DMS 273 treated with DMSO at 0.1 percent for 48 hours (cell line): ENCODE measurements at places on chromosomes 5 and 9.

- DNase-seq: no peak
These were observed 3.3 kb downstream of the ACSL6 start for GRCh38 chr5:132008163-132008473.

DNA sequence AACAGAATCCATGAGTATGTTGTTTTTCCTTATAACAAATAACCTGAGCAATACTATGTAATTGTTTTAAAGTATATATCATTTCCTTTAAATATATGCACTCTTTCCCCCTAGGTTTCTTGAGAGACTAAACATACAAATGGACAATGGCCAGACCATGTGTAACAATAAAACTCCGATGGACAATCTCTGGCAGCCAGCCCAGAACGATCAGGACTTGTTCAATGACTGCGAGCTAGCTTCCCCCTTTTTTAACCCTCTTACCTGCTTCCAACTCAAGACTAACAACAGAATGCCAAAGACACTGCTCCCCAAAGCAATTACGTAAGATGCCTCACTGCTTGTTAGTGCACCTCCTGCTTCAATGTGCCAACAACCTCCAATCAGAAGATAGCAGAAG lies 94.9 kb downstream of the HTR4 start:
- DNase-seq: no peak

DNA sequence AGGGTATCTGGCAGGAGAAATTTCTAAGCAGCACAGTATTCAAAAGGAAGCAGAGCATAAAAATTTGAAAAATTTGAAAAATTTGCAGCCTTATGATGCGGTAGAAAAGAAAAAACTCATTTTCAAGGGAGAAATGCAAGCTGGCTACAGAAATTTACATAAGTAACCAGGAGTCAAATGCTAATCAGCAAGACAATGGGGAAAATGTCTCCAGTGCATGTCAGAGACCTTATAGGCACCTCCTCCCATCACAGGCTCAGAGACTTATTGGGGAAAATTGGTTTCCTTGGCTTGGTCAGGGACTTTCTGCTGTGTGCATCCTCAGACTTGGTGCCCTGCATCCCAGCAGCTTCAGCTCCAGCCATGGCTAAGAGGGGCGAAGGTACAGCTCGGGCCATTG lies 35.8 kb downstream of the IZUMO3 start:
- DNase-seq: no peak

GRCh38 chr9:98539954-98540353 lies 168.8 kb downstream of the GABBR2 start:
- no peak for DNase-seq

DNA sequence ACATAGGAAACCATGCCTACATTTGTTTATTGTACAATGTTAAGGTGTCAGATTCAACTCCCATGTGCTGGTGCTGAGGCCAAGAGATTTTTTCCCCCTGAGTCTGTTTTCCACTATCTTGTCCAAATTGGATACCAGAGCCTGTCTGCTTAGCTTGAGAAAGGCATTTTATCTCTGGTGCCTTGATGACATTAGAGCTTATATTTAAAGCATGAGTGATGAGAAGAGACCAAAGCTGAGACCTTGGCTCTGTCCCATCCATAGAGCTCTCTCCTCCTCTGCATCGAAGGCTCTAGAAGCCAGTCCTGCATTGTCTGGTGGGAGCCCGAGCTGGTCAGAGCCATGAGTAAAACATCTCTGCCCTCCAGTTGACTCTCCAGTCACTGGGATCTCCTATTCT lies 10.4 kb upstream of the PPP2CA start:
- no peak for DNase-seq

GRCh38 chr9:21295992-21296391 lies 9.1 kb downstream of the IFNA5 start:
- no peak for DNase-seq

- no peak for DNase-seq
These were observed 37.8 kb downstream of the EPB41L4B start for GRCh38 chr9:109283012-109283411.

- DNase-seq: no peak
These were observed 128.7 kb downstream of the C5orf15 start for GRCh38 chr5:133839721-133840120.

GRCh38 chr9:7560669-7561305 lies 238.8 kb downstream of the DMAC1 start:
- no peak for DNase-seq

GRCh38 chr5:123559434-123559775 lies 47.4 kb downstream of the CSNK1G3 start:
- DNase-seq: no peak

GRCh38 chr5:128376577-128376976 lies 161.5 kb downstream of the FBN2 start:
- no peak for DNase-seq

DNA sequence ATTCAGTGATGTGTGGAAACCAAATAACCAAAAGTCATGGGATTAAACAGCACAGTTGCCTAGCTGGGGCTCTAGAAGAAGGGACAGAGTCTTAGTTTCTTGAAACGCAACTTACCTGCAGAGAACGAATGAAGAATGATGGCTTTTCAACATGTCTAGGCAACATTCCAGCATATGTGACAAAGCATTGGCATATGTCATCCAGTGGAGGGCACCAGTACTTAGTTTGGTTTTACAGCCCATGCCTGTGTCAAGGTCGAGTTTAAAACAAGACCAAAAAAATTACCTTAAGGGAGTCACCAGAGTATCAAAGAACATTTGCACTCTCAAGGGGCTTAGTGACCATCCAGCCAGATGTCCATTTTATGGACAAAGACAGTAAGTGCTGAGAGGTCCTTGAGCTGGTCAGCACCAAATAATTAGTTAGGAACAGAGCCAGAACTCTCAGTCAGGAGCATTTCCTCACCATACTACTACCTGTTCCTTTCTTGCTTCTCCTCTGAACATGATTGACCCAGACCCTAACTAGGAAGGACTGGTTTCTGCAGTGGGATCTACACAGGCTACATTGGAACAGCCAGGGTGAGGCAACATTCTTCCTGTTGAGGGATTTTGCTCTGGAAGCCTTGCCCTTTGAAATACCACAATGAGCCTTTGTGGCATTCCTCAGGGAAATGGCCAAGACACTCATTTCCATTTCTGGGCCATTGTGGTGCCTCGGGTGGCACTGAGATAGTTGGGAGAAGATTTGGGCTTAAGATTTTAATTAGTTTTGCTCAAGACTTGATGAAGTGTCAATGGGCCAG lies 75.4 kb upstream of the ANKH start:
- no peak for DNase-seq
